ENCODE measurements at places on chromosomes 4 and X.

GRCh38 chrX:148976571-148977400 is 476.4 kb downstream of the AFF2 start:
- DNase-seq = no peak

GRCh38 chr4:156725257-156725656 is 246.3 kb downstream of the PDGFC start:
- no peak for DNase-seq

GRCh38 chrX:16445166-16445752 is 204.7 kb upstream of the S100G start:
- DNase-seq = peak; percentile 36

DNA sequence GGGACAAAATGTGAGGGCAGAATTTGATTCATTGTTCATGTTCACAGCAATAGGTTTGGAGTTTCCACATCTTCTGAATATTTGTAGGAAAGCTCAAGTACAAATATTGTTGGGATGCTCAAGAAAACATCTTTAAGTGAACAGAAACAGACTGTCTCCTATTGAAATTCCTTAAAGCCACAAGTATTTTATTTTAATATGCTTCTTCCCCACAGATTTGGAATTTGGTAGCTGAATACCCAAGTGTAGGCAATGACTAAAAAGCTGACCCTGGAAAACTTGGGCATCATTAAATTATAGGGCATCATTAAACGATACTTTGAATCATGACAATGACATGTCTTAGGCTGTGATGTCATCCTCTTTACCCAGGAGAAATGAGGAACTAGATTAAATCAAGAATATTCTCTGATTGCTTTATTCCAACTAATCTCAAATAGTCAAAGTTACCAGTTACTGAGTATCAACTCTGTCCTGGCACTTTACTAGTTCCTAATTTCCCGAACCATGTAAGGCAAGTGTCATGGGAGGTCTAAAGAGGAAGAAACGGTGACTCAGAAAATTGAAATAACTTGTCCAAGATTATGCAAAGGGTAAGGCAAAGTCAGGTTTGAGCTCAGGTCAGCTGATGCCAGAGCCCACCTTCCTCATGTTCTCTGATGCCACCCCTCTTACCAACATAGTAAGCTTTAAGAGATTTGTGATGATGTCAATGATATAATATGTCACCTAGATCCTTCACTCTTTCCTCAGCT is 223.1 kb upstream of the LEF1 start:
- no peak for DNase-seq

- no peak for DNase-seq
Measured at GRCh38 chr4:38532908-38533499, 131.0 kb upstream of the KLF3 start.

DNA sequence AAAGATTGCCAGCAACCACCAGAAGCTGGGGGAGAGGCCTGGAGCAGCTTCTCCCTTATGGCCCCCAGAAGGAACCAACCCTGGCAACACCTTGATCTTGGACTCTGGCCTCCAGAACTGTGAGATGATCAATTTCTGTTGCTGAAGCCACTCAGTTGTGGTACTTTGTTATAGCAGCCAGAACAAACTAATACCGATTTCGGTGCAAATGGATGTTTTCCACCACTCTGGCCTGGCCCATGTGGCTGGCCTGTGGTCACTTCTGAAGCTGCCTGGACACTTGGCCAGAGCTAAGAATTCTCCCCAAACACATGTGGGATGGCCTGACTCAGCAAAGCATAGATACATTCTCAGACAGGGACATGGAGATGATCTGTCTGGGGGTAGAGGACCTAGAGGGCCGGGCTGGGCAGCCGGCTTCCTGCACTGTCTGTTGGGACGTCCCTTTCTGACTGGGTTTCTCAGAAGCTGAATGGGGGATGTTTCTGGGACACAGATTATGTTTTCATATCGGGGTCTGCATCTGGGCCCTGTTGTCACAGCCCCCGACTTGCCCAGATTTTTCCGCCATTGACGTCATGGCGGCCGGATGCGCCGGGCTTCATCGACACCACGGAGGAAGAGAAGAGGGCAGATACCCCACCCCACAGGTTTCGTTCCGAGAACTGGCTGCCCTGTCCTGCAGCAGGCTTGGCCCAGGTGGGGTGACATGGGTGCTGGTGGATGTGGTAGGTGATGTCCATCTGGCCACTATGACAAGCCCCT is 4.1 kb downstream of the FOXP3 start:
- DNase-seq = no peak

GRCh38 chr4:181959121-181959520 is 284.1 kb upstream of the TENM3 start:
- no peak for DNase-seq

GRCh38 chr4:4427886-4428285 is 41.0 kb downstream of the NSG1 start:
- no peak for DNase-seq

DNA sequence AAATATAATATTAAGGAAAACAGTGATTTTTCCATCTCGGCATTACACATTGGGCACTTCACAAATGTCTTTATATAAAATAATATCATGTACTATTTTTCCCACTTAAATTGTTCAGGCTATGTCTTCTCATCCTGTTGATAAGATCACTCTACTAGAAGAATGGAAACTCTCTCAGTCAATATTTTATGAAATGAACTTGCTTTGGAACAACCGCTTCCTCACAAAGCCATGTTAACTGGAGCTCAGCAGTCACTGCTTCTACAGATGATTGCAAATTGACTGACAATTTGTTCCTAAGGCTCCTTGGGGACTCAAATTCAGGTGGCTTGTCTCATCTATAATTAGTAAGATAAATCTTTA is 127.5 kb upstream of the CBR4 start:
- no peak for DNase-seq

GRCh38 chrX:130245441-130245840 is 23.3 kb downstream of the ZNF280C start:
- no peak for DNase-seq

- DNase-seq = no peak
Measured at GRCh38 chr4:70808151-70808550, 31.5 kb downstream of the GRSF1 start.

DNA sequence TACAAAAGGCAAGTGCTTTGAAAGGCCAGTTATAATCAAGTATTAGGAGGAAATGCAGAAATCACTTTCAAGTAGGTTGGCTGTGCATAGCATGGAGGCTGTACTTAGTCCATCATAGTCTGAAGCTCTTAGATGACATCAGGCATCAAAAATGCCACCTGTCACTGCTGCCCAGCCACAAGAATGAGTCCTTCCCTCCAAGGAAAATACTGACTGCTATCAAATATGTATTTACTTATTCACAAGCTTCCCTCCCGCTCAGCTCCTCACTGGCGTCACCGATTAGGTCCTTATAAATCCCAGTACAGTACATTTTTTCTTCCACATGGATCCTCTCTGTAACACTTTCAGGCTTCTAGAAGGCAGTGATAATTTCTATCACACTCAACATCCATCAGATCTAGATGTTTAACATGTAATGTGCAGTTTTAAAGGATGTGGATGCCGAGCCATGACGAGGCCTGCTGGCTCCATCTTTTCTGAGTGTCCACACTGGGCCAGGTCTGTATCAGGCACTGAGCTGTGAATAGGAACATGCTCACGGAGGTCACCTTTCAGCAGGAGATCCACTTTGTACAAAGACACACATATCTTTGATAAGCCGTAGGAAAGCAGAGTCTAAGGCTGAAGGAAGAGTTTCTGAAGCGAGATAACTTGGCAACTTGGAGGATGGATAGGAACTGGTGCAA is 121.9 kb downstream of the PALLD start:
- no peak for DNase-seq

DNA sequence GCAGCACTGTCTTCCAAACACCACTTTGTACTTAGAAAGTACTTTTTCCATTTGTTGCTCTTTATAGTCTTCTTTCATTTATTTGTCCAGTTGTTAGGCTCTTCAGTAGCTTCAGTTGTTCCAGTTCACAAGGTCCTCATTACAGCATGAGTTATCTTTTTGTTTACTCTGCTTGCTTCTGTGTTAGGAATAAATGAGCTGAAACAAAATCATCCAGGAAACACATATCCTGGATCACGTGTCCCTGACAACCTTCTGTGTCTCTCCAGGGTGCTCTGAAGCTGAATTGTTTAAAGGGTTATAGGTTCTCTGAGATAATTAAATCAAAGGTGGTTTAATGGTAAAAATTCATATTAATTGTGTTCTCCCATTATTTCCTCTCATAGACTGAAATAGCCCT is 19.9 kb upstream of the KLHL8 start:
- no peak for DNase-seq

- no peak for DNase-seq
Measured at GRCh38 chr4:26351685-26352084, 30.9 kb downstream of the RBPJ start.

- DNase-seq = no peak
Measured at GRCh38 chrX:122586831-122587230, 597.2 kb upstream of the GRIA3 start.

DNA sequence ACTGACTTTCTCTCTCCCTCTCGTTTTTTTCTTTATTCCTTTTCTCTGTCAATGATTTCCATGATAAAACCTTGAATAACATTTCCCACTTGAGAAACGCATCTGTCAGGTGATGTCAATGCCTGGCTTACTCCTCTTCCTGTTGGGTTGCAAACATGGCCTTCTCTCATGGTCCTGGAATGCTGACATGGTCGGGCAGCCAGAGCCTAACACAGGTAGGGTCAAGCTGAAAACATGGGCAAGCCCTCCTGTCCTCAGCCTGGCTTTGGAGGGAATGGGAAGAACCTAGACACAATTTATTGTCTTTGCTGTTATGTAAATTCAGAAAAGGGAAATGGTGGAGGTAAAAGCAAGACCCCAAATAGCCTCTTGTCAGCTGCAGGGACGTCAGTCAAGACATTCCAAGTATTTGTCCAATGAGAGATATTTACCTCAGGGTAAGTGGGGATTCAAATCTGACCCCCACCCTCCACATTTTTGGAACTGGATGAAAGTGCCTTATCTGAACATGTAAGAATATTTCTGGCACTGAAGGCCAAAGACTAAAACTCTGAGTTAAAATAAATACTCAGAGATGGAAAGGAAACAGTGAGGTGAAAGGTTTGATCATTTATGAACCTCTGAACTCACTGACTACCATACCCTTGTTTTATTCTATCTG is 473.8 kb downstream of the SPRY1 start:
- DNase-seq = no peak

DNA sequence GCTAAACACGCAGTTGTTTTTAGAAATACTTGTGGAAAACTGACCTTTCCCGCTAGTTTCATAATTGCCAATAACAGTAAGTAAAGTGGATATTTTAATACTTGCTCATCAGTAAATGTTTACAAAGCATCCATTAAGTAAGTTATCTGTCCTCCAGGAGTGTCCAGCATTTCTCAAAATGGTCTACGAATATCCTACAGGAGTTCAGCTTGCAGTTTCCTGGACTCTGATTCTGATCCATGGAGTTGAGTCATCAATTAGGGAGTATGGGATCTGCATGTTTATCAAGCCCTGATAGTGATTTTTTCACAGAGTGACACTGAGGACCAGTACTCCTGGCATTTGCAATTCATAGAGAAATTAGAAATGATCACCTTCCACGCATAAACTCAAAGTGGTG is 325.2 kb upstream of the AADAT start:
- no peak for DNase-seq

GRCh38 chr4:102871772-102872171 is 3.0 kb downstream of the CISD2 start:
- DNase-seq = no peak

DNA sequence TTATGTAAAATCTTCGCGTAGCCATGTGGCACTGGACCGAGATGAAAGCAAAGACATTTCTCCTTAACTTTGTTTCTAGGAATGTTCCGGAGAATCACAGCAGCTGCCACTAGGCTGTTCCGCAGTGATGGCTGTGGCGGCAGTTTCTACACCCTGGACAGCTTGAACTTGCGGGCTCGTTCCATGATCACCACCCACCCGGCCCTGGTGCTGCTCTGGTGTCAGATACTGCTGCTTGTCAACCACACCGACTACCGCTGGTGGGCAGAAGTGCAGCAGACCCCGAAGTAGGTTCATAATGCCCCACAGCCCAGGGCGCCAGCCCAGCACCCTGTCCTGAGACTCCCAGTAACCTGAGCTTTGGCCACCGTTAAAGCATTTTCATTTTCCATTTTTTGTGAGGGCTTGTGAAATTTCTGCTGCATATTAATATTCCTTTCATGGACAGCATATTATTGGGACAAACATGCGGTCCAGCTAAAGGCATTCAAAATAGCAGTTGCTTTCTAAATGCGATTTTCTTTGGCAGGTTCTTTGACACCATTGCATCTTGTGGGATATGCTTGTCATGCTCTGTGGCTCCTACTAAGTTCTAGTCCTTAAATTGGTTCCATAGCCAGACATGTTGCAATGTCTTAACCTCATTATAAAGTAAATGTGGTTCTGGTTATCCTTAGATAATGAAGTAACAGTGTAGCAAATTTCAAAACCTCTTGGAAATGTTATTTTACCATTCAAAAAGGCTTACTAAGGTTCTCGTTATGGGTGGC is 49.1 kb upstream of the MSANTD1 start:
- DNase-seq = no peak

DNA sequence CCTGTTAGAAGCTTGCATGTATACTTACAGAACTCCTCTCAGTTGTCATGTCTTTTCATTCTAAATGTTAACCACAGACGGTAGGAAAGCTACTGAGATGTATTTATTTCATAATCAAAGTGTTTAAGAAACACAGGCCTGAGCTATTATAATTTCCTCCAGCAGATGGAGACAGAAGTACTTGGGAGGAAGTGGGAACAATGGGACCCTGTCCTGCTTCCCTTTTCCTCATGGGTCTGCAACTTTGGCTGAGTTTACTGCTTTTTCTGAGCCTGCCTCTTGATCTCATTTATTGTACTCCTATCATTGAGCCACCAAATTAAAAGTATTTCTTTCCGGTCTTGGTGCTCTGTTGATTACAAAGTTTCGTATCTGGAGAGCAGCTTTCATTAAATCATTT is 67.7 kb upstream of the SPANXN2 start:
- DNase-seq = peak; percentile 2

DNA sequence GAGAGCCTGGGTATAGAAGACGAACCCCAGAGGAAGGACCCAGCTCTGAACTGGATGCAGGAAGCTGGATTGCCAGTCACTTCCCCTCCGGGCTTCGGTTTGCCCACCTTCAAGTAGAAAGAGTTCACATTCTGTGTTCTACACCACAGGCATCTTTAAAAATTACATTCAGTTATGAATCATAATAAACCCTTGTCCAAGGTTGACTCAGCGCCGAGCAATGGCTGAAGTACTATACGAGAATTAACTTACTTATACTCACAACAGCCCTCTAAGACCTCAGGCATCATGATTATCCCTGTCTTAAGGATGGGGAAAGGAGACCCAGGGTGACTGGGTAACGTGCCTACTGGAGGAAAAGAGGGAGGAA is 72.5 kb downstream of the EVC2 start:
- no peak for DNase-seq

GRCh38 chr4:20984576-20984836 is 284.2 kb downstream of the PACRGL start:
- DNase-seq = no peak

- DNase-seq = no peak
Measured at GRCh38 chr4:168560184-168561180, 63.6 kb downstream of the PALLD start.
